Anterior cingulate cortex (tissue), 58 donors: ENCODE measurements at places on chromosomes 6 and 20.

DNA sequence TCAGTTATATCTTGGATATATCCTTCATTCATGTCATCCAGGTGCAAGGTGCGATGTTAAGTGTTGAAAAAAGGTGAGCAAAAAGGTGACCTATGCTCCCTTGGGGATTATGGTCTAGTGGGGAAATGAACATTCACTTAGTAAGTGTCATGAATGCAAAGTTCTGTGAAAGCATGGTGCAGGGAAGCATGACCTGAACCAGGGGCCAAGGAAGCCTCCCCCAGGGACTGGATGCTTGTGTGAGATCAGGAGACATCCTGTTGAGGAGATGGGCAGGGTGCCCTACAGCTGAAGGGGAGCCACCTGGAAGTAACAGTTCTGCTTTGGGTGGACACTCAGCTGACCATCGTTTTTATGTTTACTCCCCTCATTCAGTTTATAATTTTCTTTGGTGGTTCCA lies 179.5 kb downstream of the SYNDIG1 start:
- DNase-seq = no peak

- no peak for DNase-seq
Observed at GRCh38 chr6:132257561-132257960, 143.7 kb downstream of the MOXD1 start.

DNA sequence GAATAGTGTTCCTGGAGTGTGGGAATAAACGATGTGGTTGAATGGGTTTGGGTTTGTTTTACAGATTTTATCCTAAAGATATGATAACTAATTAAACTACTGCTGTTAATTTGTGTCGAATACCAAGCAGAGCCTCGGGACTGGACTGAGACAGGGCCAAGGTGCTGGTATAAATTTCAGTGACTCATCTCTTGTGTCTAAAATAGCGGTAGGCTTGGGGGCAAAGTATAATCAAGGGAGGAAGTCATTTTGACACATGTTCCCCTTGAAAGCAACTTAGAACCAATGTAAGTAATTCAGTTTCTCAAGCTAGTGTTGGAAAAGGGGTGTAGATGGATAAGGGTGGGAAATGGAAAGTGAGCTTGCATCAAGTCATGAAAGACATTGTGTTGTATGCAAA lies 108.4 kb downstream of the PLCB4 start:
- DNase-seq = no peak

DNA sequence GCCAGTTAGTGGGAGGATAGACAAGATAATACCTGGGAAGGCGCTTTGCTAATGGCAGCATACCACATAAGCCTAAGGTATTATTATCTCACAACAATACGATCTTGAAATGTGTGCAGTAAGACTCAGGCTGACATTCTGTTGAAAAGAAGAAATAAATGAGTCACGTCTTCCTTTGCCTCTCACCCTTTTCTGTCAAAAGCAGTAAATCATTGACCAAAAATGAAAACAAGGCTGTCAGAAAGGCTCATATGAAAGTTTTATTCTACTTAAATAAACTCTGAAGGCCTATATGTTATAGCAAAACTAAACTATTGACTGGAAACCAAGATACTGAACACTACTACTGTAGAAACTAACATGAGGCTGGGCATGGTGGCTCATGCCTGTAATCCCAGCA lies 43.1 kb upstream of the IL20RA start:
- no peak for DNase-seq

- DNase-seq = no peak
Observed at GRCh38 chr6:136095986-136096385, 154.1 kb downstream of the MTFR2 start.

- no peak for DNase-seq
Observed at GRCh38 chr6:7727946-7728854, 2.3 kb downstream of the BMP6 start.

- DNase-seq = no peak
Observed at GRCh38 chr6:159594106-159594749, 98.8 kb downstream of the SOD2 start.

DNA sequence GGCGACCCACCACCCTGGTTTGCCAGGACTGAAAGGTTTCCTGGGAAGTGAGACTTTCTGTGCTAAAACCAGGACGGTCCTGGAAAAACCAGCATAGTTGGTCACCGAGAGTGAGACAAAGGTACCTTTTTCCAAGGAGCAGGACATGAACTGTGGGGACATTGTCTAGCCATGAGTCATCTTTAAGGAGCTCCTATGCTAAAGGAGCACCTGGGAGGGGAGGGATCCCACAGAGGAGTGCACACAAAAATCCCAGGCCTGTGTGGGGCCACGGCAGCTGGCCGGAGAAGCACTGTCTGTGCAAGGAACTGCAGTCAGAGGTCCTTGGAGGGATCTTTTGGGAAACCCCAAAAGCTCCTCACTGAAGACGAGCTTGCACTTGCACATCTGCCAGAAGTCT lies 109.1 kb upstream of the PLEKHG1 start:
- no peak for DNase-seq

- no peak for DNase-seq
Observed at GRCh38 chr6:144181639-144182038, 31.3 kb downstream of the STX11 start.

GRCh38 chr6:127198549-127198948 lies 68.1 kb upstream of the RNF146 start:
- no peak for DNase-seq

- DNase-seq = no peak
Observed at GRCh38 chr20:23248461-23248882, 102.1 kb upstream of the NXT1 start.

GRCh38 chr20:23086056-23086566 lies at the start of gene CD93:
Gene CD93 (minus strand): TSS chr20:23086324. CDS start chr20:23086192, 132 bp downstream.
- no peak for DNase-seq

DNA sequence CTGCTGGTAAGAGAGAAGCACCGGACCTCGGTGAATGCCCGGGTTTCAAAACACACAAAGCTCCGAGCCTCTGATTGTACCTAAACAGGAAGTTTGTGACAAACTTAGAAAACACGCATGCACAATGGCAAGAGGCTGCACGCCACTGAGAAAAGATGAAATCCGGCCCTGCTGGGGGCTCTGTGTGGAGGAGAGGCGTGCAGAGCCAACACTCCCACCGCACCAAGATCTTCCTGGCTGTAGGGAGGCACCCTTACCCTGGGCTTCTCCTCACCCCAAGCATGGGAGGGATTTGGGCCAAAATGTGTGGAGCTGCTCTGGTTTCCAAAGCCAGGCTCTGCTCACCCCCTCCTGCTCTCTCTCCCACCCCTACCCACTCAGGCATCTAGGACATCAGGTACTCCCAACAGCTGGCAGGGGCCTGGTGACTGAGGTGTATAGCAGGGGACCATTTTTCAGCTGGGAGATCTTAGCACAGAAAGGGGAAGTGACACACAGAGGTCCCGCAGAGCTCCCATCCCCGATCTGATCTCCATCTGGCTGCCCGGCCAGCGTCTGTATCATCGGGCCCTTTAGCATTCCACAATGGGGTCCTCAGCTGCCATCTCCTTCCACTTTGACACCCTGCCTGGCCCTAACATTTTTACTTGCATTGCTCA lies 84.2 kb downstream of the TRERF1 start:
- DNase-seq = no peak

GRCh38 chr6:12014027-12014872 lies 2.1 kb downstream of the HIVEP1 start:
- DNase-seq = no peak

- no peak for DNase-seq
Observed at GRCh38 chr6:110043366-110043994, 65.4 kb downstream of the GPR6 start.

GRCh38 chr6:101912311-101912710 lies 518.8 kb downstream of the GRIK2 start:
- DNase-seq = no peak

GRCh38 chr6:138428944-138429598 lies 25.0 kb downstream of the HEBP2 start:
- no peak for DNase-seq

DNA sequence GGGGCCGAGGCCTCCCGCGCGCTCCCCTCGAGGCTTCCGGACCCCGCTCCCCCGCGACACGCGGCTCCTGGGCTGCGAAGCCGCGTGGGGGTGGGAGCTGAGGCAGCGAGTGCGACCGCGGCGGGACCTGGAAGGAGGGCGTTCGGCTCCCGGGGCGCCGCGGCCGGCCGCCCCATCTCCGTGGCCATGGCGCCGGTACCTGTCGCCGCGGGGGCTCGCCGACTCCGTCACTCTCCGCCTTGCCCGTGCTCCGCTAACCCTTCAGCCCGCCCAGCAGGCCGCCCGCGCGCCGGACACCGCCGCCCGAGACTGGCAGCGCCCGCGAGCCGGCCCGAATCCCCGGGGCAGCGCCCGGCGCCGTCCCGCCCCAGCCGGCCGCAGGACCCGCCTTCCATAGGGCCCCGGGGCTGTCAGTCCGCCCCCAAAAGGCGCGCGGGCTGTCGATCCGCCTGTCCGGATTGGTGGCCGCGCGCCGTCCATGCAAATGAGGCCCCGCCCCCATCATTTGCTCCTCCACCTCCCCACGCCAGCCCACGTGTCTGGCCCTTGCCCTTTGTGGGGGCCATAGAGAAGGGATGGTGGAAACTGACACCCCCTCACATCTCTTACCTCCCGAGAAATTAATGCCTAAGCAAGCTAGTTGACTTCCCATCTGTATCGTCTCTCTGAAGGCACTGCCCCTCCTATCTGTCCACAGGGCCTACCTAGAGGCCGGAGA lies at the start of gene FKBP5:
FKBP5 (minus strand) TSS at position 311 of the 718 bp plus-strand sequence. CDS start 46,091 bp downstream, outside the sequence.
- DNase-seq = peak; percentile 84

- no peak for DNase-seq
Observed at GRCh38 chr6:107657373-107657754, 166.7 kb downstream of the SCML4 start.

DNA sequence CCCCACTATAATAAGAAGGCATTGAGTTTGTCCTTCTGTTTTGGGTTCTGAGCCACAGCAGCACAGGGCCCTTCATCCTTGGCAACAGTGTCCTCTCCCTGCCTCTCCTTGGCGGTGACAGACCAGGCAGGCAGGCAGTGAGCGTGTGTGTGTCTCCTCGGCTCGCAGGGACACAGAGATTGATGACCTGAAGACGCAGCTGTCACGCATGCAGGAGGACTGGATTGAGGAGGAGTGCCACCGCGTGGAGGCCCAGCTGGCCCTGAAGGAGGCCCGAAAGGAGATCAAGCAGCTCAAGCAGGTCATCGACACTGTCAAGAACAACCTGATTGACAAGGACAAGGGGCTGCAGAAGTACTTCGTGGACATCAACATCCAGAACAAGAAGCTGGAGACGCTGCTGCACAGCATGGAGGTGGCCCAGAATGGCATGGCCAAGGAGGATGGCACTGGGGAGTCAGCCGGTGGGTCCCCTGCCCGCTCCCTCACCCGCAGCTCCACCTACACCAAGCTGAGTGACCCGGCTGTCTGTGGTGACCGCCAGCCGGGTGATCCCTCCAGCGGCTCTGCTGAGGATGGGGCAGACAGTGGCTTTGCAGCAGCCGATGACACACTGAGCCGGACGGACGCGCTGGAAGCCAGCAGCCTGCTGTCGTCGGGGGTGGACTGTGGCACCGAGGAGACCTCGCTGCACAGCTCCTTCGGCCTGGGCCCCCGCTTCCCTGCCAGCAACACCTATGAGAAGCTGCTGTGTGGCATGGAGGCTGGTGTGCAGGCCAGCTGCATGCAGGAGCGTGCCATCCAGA lies 24.0 kb downstream of the SDCBP2 start:
- no peak for DNase-seq

GRCh38 chr6:7189101-7189758 lies 81.5 kb downstream of the RREB1 start:
- no peak for DNase-seq

DNA sequence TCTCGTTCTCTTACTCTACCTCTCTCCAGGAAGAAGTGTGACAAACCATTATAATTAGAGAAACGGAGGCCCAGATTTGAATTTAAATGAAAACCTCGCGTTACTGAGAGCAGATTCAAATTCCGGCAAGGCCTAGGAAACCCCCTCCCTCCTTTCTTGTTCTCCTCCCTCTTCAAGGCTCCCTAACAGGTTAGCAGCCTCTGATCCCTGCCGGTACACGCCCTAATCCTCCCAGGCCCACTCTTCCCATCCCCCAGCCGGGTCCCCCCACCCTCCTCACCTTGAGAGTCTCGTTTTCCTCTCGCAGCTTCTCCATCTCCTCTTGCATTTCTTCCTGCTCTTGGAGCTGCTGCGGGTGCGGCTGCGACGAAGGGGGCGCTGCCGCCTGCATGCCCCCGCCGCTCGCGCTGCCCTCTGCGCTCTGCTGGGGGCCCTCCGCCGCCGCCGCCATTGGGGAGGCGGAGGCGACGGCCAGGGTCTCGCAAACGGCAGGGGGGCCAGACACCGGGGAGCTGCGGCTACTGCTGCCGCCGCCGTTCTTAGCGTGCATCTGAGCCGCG lies 3.8 kb downstream of the MTCL3 start:
- DNase-seq = no peak
